ENCODE measurements at places on chromosomes 16 and 17.

GRCh38 chr17:13346081-13346533 is 255.6 kb downstream of the HS3ST3A1 start:
- no peak for DNase-seq

GRCh38 chr17:39235555-39236449 is 10.1 kb upstream of the STAC2 start:
- peak; percentile 76 for DNase-seq

- DNase-seq, result no peak
These were observed 37.7 kb upstream of the RHBDL3 start for GRCh38 chr17:32227910-32228309.

DNA sequence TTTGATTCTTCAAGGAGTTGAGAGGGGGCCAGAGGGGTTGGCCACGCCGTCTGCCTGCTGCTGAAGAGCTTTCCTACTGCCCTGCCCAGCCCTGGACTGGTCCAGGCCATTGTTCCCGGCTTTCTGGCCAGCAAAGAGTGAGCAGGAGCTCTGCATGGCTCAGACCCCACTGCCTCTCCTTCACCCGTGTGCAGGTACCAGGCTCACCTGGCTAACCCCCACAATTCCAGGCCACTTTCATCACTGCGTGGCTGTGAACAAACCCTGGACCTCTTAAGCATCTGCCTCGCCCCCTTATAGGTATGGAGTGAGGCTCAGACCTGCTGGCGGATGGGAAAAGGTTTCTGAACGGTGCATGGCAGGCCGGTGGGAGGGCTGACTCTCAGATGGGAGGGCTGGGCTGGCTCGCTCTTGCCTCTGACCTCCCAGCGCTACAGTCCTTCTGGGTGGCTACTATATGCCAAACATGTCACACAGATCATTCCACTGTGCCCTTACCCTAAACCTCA is 8.9 kb downstream of the ZNF319 start:
- no peak for DNase-seq

GRCh38 chr16:73058616-73059409 is 10.9 kb upstream of the ZFHX3 start:
- no peak for DNase-seq

- no peak for DNase-seq
These were observed 79.8 kb upstream of the GAS7 start for GRCh38 chr17:10278218-10278617.

DNA sequence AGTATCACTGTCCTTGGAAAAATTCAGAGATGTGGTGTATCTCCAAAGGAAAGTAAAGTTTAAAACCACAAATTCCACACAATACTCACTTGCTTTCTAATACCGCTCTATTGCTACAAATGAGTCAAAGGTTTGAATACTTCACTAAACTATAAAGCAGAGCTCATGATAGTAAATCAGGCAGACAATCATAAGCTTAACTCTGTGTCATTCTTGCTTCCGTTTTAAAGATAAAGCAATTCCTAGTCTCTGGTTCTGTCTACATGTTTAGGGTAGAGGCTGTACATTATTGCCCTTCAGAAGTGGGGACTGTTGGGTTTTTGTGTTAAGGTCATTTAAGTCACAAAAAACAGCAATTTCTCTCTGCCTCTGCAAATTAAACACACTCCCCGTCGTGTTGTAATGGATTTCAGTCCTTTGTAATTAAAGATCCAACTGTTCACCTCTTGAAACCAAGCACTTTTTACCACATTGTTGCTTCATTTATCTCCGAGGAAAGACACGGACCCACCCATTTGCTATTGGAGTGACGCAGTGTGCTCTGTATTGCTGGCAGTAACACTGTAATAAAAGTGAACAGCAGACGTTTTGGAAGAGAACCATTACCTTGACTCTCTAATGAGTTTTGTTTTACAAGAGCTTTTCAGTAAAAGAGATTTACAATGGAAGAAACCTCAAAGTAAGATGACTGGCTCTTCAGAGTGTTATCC is 83.1 kb upstream of the CNTNAP4 start:
- DNase-seq, result no peak

- DNase-seq, result no peak
These were observed 963 bp downstream of the COPRS start for GRCh38 chr17:31857920-31858641.

DNA sequence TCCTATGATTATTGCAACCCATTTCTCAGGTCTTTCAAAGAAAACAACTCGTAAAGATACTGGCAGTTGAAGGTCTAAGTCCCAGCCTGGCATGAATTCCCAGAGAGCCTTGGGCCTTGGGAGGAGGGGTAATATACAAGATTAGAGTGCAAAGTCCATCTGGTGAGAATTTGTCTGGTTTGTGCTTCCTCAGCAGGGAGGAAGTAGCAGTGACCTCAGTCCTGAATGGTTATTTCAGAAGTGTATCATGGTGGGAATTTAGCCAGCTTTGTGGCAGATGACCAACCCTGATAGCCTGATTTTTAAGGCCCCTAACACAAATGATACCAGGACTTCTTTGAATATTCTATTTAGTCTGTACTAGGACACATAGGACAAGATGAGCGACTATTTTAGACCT is 151.2 kb upstream of the TBX2 start:
- no peak for DNase-seq

GRCh38 chr16:20042848-20043247 is 30.8 kb downstream of the GPR139 start:
- DNase-seq, result no peak

- DNase-seq, result no peak
These were observed 105.9 kb upstream of the RPL38 start for GRCh38 chr17:74097450-74098135.

DNA sequence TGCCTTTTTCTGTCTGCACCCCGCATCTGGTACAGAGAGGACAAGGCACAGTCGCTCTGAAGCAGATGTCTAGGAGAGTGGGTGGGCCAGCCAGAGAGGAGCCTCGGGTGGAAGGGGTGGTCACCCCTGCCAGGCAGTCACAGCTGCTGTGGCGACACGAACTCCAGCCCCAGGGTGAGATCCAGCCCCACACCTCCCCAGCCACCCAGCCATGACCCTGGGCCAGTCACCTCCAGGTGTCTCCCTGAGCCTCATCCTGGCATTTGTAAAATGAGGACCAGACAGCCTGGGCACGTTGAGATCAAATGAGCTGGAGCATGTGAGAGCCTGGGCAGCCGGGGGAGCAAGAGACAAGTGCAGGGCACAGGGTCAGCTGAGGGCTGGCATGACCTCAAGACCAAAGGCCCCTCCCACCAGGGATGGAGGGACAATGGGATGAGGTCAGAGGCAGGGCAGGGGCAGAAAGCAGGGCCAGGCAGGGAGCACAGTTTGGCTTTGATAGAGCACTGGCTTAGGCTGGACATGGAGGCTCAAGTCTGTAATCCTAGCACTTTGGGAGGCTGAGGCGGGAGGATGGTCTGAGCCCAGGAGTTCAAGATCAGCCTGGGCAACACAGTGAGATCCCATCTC is 7.7 kb downstream of the ADAM11 start:
- no peak for DNase-seq

DNA sequence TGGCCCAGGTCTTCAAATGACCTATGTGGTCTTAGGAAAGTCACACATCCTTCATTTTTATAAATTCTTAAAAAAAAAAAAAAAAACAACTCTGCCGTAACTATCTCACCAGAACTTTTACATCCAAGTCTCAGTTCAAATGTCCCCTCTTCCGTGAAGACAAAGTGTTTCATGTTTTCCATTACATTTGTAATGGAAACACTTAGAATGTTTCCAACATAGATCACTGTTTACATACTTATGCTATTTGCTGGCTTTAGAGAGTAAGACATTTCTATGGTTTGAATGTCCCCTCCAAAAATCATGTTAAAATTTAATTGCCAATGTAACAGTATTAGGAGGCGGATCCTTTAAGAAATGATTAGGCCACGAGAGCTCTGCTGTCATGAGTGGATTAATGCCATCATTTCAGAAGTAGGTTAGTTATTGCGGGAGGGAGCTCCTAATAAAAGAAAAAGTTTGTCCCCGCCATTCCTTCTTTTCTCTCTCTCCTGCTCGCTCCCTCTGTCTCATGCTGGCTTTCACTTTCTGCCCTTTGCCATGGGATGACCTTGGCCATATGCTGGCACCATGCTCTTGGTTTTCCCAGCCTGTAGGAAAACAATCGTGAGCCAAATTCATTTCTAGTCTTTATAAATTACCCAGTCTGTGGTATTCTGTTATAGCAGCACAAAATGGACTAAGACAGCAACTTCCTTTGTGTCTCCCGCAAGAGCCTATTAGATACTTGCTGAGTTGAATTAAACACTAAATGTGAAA is 887.8 kb upstream of the SOX9 start:
- no peak for DNase-seq

All from CD4-positive, alpha-beta T cell treated with Interferon alpha-2 for 1 hour (primary cell).